MCF 10A (cell line): ENCODE measurements at places on chromosomes 6 and 20.
A peak's percentile ranks its signal among the peaks of the same experiment; 100 is the strongest.

DNA sequence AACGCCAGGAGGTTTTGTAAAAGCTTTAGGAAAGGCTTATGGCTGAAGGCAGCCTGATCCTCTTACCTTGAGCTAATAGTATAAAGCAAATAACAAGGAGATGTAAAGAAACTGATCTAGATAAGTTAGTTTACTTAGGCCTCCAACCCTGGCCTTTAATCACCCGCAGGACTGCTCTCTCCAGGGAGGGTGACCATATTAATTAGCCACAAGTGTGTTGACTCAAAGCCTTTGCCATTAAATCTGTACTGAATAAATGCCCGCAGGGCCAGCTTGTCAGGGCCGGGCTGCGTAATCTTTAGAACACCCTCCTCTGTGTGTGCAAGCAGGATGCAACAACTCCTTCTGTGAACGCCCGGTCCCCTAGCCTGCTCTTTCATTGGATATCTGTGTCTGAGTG is 6.1 kb upstream of the PRSS16 start:
- DNase-seq, result no peak

- DNase-seq, result peak; percentile 9
Measured at GRCh38 chr6:25136854-25137253, 142.3 kb upstream of the CARMIL1 start.

DNA sequence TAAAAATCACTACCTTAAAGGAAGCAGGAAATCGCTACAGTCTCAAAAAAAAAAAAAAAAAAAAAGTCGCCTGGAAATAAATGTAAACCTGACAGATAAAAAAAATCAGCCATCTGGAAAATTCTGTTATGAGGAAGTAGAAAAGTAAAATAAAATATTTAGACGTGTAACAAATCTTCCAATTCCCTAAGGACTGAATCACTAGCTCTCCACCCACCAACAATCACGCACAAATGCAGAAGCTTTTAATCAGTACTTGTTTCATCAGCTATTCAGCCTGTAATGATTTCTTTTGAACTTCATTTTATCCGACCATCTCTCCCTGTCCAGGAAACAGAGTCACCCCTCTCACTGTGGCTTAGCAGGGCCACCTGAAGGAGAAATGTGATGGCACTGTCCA is 59.0 kb downstream of the SLC23A2 start:
- no peak for DNase-seq

DNA sequence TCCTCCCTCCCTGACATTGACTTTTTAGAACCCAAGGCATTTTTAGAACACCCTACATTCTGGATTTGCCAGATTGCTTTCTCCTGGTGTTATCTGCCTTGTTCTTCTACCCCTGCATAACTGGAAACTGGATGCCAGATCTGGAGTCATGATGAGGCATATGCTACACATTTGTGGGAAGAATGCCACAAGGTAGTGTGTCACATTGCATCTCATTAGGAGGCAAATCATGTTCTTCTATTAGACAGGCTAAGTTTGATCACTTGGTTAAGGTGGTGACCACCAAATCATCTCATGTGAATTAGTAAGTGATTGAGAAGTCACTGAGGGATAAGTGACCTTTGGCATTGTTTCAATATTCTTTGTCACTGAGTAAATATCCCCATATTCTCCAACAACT is 12.9 kb upstream of the NKX2-2 start:
- no peak for DNase-seq

- DNase-seq, result no peak
Measured at GRCh38 chr6:168307015-168307694, 12.4 kb downstream of the DACT2 start.

DNA sequence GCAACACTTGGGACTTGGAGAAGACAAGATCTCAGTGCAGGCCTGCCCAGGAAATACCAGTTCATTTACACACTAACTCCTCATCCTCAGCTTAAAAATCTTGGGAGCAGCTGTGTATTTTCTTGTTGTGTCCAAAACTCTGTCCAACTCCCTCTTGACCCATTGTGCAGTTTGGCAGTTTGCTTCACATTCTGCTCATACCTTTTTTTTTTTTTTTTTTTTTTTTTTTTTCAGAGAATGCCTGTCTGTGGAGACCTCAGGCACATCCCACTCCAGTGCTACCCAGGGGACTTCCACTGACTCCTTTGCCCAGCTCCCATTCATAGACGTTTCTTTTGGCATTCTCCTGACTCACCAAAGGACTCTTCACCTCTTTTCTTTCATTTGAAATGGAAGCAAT is 265.8 kb upstream of the TCF21 start:
- peak; percentile 24 for DNase-seq

- no peak for DNase-seq
Measured at GRCh38 chr6:125358898-125359297, 57.1 kb upstream of the HDDC2 start.

DNA sequence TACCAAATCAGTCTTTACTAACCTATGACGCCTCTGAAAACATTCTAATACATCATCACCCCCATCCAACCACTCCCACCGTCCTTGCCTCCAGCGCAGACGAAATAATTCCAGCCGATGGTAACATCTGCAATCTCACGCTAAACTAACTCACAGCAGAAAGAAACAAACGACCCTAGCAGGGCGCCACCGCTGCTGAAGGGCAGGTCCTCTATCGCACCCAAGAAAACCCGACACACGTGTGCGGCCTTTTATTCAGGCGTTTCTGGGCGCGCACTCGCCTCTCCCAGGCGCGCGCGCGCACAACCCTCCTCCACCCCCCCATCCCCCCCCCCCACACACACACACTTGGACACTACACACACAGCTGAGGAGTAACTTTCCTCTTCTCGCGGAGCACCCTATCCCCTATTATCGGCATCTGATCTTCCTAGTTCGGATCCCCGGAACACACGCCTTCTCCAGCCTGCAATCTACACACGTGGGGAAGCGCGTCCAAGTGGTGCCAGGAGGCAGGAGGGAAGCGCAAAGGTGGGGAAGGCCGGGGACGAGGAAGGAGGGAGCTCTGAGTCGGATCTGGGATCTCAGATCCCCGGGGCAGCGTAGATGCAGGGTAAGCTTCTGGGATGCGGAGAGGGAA is 1.4 kb downstream of the GFOD1 start:
- DNase-seq, result peak; percentile 61

DNA sequence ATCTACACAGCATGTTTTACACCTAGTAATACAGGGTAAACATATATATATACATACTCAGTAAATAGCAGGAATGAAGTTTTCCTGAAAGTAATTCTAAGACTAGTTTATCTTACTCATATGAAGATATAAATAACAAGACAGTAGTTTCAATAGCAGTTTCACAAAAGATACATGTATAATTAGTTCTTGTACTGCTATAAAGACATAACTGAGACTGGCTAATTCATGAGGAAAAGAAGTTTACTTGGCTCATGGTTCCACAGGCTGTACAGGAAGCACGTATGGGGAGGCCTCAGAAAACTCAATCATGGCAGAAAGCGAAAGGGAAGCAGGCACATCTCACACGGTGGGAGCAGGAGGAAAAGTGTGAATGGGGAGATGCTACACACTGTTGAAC is 16.9 kb downstream of the RARS2 start:
- DNase-seq, result no peak

- no peak for DNase-seq
Measured at GRCh38 chr20:57716901-57717300, 7.1 kb upstream of the PMEPA1 start.

- no peak for DNase-seq
Measured at GRCh38 chr6:138596126-138596525, 96.8 kb upstream of the NHSL1 start.

GRCh38 chr6:139790527-139790926 is 416.1 kb upstream of the CITED2 start:
- no peak for DNase-seq

GRCh38 chr6:74674377-74674776 is 531.5 kb downstream of the COL12A1 start:
- no peak for DNase-seq

DNA sequence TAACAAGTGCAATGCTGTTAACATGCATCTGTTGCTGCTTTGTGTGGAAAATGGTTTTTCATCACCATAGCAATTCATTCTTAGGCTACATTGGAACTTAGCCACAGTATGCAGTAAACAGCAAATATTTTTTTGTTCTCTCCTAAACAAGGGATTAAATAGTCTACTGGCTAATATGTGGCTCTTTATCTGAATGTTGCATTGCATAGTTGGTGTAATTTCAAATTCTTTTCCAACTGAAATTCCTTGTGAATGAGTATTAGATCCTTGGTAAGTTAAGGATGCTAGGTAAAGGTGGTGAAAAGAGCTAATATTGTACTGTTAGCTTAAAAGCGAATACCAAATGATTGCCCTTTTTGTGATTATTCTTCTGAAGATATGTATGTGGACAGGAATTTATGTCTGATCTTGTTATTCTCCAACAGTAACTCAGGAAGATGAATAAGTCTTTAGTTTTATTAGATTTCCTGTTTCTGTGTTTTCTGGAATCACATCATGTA is 958 bp downstream of the MLIP start:
- DNase-seq, result no peak

DNA sequence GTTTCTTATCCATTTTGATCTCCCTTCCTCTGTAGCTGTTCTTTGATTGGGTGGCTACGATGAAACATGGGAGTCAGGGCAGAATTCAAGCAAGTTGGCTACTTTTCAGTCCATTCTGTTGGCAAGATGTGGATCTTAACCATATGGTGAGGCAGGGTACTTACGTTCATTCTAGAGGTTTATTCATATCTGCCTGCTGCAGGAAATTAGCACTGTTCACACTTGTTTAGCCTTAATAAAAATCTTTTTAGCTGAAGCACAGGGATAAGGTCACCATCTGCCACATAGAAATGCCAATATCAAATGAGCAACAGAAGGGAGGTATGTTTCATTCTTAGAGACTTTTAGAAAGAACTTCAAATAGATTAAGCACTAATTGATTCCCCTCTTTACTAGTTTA is 83.9 kb downstream of the GRIK2 start:
- DNase-seq, result no peak

- DNase-seq, result peak; percentile 30
Measured at GRCh38 chr20:56796345-56796744, 167.2 kb downstream of the TFAP2C start.

DNA sequence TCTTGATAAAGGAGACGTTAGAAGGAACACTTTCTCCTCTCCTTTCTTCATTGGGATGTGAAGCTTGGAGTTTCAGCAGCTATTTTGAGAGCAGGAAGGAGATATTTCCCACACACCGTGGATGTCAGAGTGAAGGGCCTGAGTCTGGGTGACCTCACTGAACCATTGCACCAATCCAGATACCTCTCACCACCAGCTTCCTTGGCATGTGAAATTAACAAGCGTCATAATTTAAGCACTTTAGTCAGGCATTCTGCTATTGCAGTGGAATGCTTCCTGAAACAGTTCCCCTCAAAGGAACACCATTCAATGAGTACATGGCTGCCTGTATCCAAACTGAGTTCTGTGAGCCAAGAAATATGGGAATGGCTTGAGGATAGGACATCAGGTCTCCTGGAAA is 83.7 kb downstream of the CHMP4B start:
- DNase-seq, result no peak

DNA sequence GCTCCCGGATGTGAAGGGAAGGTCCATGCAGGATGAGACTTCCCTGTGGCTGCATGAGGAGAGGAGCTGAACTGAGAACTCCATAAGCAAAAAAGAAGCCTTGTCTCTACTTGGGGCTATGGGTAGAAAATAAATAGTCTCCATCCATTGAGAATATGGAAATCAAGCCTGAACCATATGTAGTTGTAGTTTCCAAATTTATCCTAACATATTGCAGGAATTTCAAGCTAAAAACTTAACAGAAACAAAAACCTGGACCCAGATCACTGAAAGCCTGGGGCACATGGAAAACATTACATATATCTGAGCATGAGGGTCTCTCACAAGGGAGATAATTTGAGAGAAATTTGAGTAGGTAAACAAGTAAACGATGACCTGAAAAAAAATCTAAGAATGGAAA is 94.9 kb upstream of the C6orf118 start:
- DNase-seq, result no peak

DNA sequence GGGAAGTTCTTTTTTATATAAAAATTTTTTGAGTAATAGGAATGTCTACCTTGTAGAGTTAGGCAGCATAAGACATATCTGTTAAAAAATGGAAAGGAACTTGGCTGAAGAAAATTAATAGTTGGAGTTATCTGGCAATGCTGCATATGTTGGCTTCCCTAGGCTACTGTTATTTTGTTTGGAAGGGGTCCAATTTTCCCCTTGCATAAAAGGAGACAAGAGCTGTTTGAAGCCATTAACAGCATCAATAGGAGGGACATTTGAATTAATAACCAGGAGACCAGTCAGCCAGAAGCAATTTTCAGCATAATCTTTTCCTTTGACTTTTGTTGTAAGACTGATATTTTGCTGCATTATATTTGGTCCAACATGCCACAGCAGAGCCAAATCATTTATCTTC is 80.9 kb upstream of the TAB2 start:
- peak; percentile 63 for DNase-seq

GRCh38 chr20:23161968-23162696 is 76.0 kb upstream of the CD93 start:
- peak; percentile 100 for DNase-seq

DNA sequence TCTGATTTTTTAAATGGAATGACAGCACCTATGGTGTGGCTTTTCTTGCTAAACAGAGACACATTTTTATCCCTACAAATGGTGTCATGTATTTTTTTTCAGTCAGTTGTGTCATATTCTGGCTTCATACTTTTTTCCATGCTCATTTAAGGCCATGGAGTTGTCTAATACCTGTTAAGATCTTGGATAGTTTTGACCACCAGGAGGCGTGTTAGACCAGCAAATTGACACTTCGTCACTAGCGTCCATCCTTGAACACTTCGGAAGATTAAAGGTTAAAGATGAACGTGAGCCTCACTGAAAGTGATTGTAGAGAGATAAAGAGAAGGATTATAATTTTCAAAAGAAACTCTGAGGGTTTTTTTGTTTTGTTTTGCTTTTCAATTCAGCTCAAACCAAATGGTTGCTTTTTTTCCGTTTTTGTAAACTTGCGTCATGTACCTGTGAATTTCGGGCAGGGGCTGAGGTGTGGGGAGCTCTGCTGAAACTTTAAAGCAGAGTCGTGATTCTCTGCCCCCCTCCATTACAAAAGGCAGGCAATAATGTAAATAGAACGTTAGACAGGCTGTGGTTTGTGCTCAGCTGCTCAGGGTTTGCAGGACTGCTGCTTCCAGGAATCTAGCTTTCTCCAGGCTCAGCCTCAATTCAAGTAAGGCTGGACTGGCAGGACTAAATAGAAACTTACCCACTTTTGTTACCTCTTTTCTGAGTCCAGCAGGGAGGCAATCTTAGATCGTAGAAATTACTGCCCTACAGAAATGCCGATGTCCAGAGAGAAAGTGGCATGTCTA is 245.1 kb downstream of the FOXA2 start:
- peak; percentile 84 for DNase-seq

DNA sequence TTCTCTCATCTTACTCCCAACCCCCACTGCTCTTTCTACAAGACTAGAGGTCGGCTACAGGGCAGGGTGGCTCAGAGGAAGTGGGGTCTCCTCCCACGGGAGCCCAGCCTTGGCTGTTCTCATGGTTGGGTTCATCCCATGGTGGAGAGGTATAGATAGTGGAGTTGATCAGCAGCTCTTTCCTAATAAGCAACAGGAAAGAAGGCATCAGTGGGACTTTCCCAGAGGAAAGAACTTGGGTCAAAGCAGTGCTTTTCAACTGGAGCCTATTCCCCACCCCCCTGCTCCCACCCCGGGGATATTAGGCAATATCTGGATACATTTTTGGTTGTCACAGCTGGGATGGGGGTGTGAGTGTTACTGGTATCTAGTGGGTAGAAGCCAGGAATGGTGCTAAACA is 200.9 kb downstream of the NFATC2 start:
- peak; percentile 57 for DNase-seq

- no peak for DNase-seq
Measured at GRCh38 chr20:5182615-5183254, 55.9 kb downstream of the CDS2 start.
